Adrenal gland (tissue), 19 donors: ENCODE measurements at places on chromosomes 12 and 14. TPM values are rescaled to one million over a fixed set of nuclear protein-coding genes. Genes with fewer than 3 reads are reported as not detected.

- H3K27me3 ChIP-seq = no peaks in the 10 kb centered on the region
- no peak overlapping the region for H3K27ac ChIP-seq
- no peak overlapping the region for H3K4me3 ChIP-seq
- DNase-seq = no peak
- peaks cover 6% of the 10 kb centered on the region for H3K4me1 ChIP-seq
Measured at GRCh38 chr12:91717804-91718203, 427.8 kb downstream of the BTG1 start.

EXOC3L4 gene
- total RNA-seq = 1.7 TPM

DNA sequence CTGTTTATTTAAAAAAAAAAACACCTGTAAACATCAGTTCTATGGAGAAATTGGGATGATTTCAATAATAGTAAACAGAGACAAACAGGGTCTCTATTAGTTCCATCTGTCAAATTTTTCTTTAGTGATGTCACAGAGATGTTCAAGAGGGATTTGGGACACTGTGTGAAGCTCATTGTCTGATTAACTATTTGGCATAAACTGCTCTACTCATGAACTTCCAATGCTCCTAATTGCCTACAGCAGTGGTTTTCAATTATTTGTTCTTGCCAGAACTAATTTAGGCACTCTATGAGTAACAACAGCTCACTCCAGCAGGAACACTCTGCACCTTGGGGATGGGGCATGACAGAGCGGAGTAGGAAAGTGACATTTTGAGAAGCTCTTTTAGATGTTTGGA is 250.1 kb upstream of the PRKD1 start:
- H3K4me3 ChIP-seq = no peak overlapping the region
- no peak overlapping the region for H3K27ac ChIP-seq
- no peaks in the 10 kb centered on the region for H3K27me3 ChIP-seq
- H3K4me1 ChIP-seq = no peaks in the 10 kb centered on the region

- peak; percentile 50 for DNase-seq
- no peaks in the 10 kb centered on the region for H3K36me3 ChIP-seq
- H3K27me3 ChIP-seq = no peaks in the 10 kb centered on the region
- H3K27ac ChIP-seq = no peak overlapping the region
- H3K4me1 ChIP-seq = no peaks in the 10 kb centered on the region
- H3K4me3 ChIP-seq = no peak overlapping the region
Measured at GRCh38 chr12:122459211-122459610, 36.7 kb upstream of the CLIP1 start.

DNA sequence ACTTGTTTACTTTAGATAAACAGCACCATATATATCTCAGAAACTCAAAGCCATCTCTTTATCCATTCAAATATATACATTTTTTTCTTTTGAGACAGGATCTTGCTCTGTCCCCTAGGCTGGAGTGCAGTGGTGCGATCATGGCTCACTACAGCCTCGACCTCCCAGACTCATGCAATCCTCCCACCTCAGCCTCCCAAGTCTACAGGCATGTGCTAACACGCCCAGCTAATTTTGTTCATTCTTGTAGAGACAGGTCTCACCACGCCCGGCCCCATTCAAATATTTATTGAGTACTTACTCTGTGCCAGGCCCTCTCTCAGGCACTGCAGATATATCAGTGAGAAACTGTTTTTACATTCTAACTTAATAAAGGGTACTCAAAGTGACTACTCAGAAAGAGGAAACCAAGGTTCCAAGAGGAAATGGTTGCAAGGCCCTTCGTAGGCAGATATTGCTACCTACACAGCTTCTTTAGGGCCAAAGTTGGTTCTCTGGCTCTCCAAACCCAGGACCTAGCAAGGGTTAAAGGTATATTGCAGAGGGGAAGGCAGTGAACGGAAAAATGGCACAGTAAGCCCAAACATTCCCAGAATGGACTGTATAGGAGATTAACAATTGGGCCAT is 2.9 kb downstream of the ATXN3 start:
- H3K4me3 ChIP-seq = no peak overlapping the region
- no peak overlapping the region for H3K27ac ChIP-seq
- DNase-seq = no peak
- no peaks in the 10 kb centered on the region for H3K36me3 ChIP-seq
- H3K27me3 ChIP-seq = no peaks in the 10 kb centered on the region

SPIC gene
- not detected for total RNA-seq

GPR132 gene
- total RNA-seq = 1.5 TPM

RD3L gene
- not detected for total RNA-seq

OR4L1 gene
- not detected for total RNA-seq

AKAP5 gene
- 0.26 TPM for total RNA-seq

GRCh38 chr12:131101703-131102492 is 148.2 kb downstream of the ADGRD1 start:
- no peak overlapping the region for H3K27ac ChIP-seq
- no peaks in the 10 kb centered on the region for H3K36me3 ChIP-seq

ANO2 gene
- 1.1 TPM for total RNA-seq

DNA sequence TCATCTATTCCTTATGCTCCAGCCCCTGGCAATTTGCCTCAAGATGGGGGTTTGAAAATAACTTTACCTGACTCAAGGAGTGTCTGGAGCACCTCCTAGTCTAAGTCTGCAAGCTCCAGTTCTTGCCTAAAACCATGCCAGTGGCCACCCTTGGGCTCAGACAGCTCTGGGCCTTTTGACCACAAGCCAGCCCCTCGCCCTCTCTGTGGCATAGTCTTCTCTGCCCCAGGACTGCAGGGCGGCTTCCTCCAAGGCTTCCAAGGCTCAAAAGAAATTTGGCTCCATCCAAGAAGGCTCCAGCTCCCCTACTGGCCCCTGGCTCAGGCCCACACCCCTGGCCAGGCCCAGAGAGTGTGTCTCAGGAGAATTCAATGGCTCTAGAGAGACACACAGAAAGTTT is 14.8 kb downstream of the ACVRL1 start:
- peaks cover 35% of the 10 kb centered on the region for H3K4me1 ChIP-seq
- no peaks in the 10 kb centered on the region for H3K36me3 ChIP-seq
- no peak overlapping the region for H3K27ac ChIP-seq
- H3K27me3 ChIP-seq = no peaks in the 10 kb centered on the region
- DNase-seq = no peak

PMEL gene
- 1.3 TPM for total RNA-seq

GRCh38 chr14:99540196-99541032 is 59.2 kb downstream of the CCNK start:
- no peak overlapping the region for H3K4me3 ChIP-seq
- no peaks in the 10 kb centered on the region for H3K27me3 ChIP-seq
- H3K36me3 ChIP-seq = no peaks in the 10 kb centered on the region
- no peak for DNase-seq

- H3K36me3 ChIP-seq = no peaks in the 10 kb centered on the region
- H3K4me3 ChIP-seq = no peak overlapping the region
- H3K27me3 ChIP-seq = no peaks in the 10 kb centered on the region
- H3K4me1 ChIP-seq = peaks cover 23% of the 10 kb centered on the region
Measured at GRCh38 chr14:50047274-50047676, 69.1 kb downstream of the VCPKMT start.

DNA sequence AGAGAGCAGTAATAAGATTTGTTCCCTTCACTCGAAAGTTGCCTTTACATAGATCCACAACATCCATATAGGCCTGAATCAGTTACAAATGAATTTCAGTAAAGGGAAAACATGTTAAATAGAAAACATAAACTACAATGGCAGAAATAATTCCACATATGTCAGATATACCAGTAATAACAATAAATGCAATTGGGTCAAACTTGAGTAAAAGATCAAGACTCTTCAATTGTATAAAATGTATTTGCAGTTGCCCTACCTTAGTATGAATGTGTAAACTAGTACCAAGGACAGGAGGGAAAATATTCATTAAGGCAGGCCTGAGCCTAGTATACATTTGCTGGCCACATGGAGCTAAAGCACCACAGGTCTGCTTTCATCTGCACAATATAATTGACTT is 17.6 kb downstream of the NOS1 start:
- H3K27ac ChIP-seq = no peak overlapping the region
- no peaks in the 10 kb centered on the region for H3K4me1 ChIP-seq
- no peak overlapping the region for H3K4me3 ChIP-seq
- H3K27me3 ChIP-seq = peaks cover 4% of the 10 kb centered on the region
- no peaks in the 10 kb centered on the region for H3K36me3 ChIP-seq

- DNase-seq = no peak
- H3K27me3 ChIP-seq = no peaks in the 10 kb centered on the region
- H3K27ac ChIP-seq = no peak overlapping the region
- peaks cover 9% of the 10 kb centered on the region for H3K4me1 ChIP-seq
Measured at GRCh38 chr12:26283046-26283445, 87.7 kb downstream of the SSPN start.

DNA sequence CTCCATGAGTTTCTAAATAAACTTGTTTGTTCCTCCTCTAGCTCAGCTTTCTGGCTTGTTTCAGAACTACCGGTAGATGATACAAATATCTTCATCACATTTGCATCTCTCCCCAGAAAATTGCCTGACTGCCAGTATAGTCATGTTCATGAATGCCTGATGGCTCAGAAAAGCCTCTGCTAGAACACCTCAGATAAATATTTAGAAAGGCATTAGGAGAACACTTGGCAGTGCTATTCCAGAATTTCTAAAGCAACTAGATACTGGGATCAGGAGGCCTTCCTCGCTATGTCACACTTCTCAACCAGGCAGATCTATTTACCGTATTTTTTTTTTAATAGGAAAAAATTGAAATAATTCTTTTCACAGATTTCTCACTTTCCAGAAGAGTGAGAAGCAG is 32.3 kb upstream of the KRAS start:
- no peak for DNase-seq
- H3K4me1 ChIP-seq = no peaks in the 10 kb centered on the region
- H3K4me3 ChIP-seq = no peak overlapping the region
- no peaks in the 10 kb centered on the region for H3K36me3 ChIP-seq
- no peaks in the 10 kb centered on the region for H3K27me3 ChIP-seq
- no peak overlapping the region for H3K27ac ChIP-seq

GRCh38 chr14:93011141-93011529 is 88.2 kb downstream of the CHGA start:
- peaks cover 32% of the 10 kb centered on the region for H3K4me1 ChIP-seq
- H3K4me3 ChIP-seq = no peak overlapping the region
- H3K36me3 ChIP-seq = no peaks in the 10 kb centered on the region
- H3K27ac ChIP-seq = no peak overlapping the region
- no peak for DNase-seq
- H3K27me3 ChIP-seq = no peaks in the 10 kb centered on the region

B4GALNT1 gene
- 0.54 TPM for total RNA-seq

KCNK13 gene
- 0.28 TPM for total RNA-seq

TOMM20L gene
- not detected for total RNA-seq

DNA sequence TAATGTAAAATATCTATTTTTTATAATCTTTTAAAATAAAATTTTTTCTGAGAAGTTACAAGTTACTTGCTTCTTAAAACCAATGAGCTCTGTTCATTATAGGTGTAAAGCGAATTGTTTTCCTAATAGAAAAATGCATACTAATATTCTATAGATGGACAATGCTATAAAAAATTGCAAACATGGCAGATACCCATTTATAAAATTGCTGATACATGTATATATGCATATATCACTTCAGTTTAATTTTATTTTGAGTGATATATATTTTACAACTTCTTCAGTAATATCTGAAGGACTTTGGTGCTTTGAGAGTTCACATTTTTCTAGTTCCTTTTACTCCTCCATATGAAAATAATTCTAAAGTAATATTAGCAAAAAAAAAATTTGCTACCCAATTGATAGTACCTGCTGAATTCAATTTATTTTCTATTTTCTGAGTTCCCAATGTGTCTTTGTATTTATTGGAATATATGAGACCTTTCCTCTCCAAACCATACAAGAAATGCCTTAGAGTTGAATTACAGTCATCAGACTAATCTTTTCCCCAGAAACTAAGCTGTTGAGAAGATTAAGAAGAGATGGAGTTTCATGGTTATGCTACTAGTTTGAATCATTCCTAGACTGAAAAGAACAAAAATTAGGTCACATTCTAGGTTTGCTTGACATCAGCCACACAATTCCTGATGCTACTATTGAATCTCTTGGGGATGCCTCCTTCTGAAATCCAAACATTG is 1937.5 kb upstream of the SEL1L start:
- H3K4me1 ChIP-seq = no peaks in the 10 kb centered on the region
- H3K27me3 ChIP-seq = no peaks in the 10 kb centered on the region
- no peak overlapping the region for H3K4me3 ChIP-seq
- no peak overlapping the region for H3K27ac ChIP-seq
- no peaks in the 10 kb centered on the region for H3K36me3 ChIP-seq

DNA sequence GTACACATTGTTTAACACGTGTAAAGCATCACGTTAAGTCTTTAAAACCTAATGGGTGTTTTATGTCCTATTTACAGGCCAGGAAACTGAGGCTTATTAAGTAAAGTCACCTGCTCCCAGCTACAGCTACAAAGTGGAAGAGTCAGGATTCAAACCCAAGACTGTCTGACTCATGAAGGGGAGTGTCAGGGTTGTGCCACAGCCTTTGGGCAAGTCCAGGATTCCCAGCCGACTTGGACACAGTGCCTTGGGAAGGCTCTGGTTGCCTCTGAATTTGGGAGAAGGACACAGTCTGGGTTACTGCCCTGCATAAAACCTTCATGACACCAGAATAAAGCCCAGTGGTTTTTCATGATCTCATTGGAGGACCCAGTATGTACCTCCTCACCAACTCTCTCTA is 7.3 kb downstream of the RNU4-2 start:
- DNase-seq = no peak
- H3K4me3 ChIP-seq = no peak overlapping the region
- H3K4me1 ChIP-seq = no peaks in the 10 kb centered on the region
- no peak overlapping the region for H3K27ac ChIP-seq

DNA sequence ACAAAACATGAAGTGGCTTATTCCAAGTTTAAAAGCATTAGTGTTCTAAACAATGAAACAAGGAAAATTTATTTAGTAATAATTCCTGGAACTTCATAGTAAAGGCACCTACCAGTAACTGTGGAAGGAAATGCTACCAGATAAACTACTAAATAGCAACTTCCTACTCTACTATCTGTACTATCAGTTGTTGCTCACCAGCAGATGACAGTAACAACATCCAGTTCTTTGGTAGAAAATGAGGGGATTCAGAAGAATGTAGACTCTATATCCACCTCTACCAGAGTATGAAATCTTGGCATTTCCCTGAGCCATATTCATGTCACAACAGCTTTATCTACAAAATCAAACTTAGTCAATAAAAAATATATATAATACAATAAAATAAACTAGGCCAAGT is 3.1 kb downstream of the ENTPD5 start:
- DNase-seq = no peak
- H3K27ac ChIP-seq = no peak overlapping the region
- peaks cover 3% of the 10 kb centered on the region for H3K4me1 ChIP-seq
- no peaks in the 10 kb centered on the region for H3K27me3 ChIP-seq
- H3K36me3 ChIP-seq = peaks cover 7% of the 10 kb centered on the region

KRT73 gene
- not detected for total RNA-seq

DNA sequence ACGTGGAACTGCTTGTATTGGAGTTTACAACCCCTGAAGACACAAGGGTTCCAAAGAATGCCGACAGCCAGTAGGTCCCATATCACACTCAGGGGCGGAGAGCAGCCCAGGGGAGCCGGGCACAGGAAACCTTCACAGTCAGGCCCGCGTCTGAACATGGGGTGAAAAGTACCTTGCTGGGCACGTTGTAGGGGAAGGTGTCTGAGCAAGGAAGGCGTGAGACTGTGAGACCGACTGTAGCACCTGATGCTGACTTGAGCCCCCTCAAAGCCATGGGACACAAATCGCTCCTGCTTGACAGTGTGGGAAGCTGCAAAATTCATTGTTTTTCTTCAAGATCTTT is 14.7 kb downstream of the RIMBP2 start:
- H3K27me3 ChIP-seq = no peaks in the 10 kb centered on the region
- DNase-seq = no peak
- H3K36me3 ChIP-seq = no peaks in the 10 kb centered on the region
- H3K27ac ChIP-seq = no peak overlapping the region
- H3K4me1 ChIP-seq = no peaks in the 10 kb centered on the region
- H3K4me3 ChIP-seq = no peak overlapping the region
